ENCODE measurements at places on chromosomes 4 and X.
A peak's percentile ranks its signal among the peaks of the same experiment; 100 is the strongest.

DNA sequence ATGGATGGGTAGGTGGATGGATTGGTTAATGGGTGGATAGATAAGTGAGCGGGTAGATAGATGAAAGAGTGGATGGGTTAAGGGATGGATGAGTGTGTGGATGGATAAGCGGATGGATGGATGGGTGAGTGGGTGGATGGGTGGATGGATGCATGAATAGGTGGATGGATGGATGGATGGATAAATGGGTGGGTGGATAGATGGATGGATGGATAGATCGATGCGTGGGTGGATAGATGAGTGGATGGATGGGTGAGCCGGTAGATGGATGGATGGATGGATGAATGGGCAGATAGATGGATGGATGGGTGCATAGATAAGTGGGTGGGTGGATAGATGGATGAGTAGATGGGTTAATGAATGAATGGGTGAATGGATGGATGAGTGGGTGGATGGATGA, 90.9 kb downstream of the CPZ start:
- no peak for DNase-seq
- H3K27ac ChIP-seq: no peak overlapping the region
- no peaks in the 10 kb centered on the region for H3K36me3 ChIP-seq
- no peaks in the 10 kb centered on the region for H3K4me1 ChIP-seq
- H3K27me3 ChIP-seq: no peaks in the 10 kb centered on the region

GRCh38 chr4:119068529-119068962, 67.1 kb upstream of the MYOZ2 start:
- no peaks in the 10 kb centered on the region for H3K27me3 ChIP-seq
- H3K4me1 ChIP-seq: no peaks in the 10 kb centered on the region
- no peak for DNase-seq
- no peak overlapping the region for H3K4me3 ChIP-seq
- H3K27ac ChIP-seq: no peak overlapping the region
- H3K36me3 ChIP-seq: no peaks in the 10 kb centered on the region

DNA sequence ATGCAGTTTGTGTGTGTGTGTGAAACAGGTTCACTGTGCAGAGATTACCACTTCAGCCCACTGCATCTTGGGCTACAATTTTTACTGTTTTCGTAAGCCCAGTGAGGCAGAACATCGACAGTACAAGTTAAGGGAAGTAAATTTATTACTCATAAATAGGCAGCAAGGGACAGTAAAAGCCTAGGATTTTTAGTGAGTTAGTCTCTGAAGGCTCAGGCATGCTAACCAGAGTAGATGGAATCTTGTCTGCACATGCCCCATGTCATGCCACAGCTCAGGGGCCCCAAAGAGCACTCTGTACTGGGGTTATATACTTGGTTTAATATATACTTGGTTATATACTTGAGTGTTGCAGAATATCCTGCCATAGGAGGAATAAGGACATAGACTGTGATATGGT, 825.7 kb downstream of the TECRL start:
- H3K36me3 ChIP-seq: no peaks in the 10 kb centered on the region
- H3K4me1 ChIP-seq: no peaks in the 10 kb centered on the region
- no peak overlapping the region for H3K4me3 ChIP-seq
- no peak for DNase-seq
- H3K27me3 ChIP-seq: no peaks in the 10 kb centered on the region

DNA sequence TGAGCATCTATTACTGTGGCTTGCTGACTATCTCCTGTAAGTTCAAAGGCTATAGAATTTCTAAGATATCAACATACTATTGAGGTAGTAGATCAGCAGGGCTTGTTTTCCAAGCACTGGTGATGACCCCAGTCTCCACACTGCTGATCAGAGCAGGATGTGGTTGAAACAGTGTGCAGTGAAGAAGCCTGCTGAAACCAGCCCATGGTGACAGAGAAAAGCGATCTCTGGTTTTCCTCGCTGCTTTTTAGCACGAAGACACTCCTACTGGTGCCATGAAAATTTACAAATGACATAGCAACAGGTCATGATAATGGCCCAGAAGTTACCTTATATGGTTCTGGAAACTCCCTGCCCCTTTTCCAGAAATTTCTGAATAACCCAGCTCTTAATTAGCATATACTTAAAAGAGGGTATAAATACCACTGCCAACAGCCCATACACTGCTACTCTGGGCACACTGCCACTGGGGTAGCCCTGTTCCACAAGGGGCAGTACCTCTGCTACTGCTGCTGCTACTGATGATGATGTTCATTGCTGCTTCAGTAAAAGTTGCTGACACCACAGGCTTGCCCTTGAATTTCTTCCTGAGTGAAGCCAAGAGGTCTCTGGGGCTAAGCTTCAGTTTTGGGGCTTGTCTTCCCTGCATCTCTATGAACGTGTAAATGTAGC, 1689.5 kb upstream of the PCDH10 start:
- no peaks in the 10 kb centered on the region for H3K36me3 ChIP-seq
- no peak overlapping the region for H3K27ac ChIP-seq
- DNase-seq: no peak
- H3K4me1 ChIP-seq: no peaks in the 10 kb centered on the region

DNA sequence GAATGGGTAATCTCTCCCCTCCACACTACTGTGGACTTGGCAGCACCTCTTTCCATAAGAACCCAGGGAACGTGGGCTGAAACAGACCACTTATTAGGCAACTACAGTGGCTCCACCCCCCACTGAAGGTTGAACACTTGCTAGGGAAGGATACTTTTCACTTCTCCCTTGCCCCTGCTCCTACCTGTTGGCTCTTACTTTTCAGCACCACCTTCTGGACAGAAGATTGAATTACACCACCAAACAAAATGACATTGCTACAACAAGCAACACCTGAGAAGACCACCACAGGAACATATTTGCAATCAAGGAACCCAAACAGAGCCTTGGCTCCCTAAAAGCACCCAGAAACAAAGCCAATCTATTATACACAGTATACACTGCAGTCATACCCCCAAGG, 132.1 kb upstream of the CXCL13 start:
- H3K27me3 ChIP-seq: no peaks in the 10 kb centered on the region
- H3K4me3 ChIP-seq: no peak overlapping the region
- H3K36me3 ChIP-seq: no peaks in the 10 kb centered on the region
- H3K27ac ChIP-seq: no peak overlapping the region

- H3K27me3 ChIP-seq: no peaks in the 10 kb centered on the region
- no peak overlapping the region for H3K27ac ChIP-seq
- H3K36me3 ChIP-seq: no peaks in the 10 kb centered on the region
- H3K4me1 ChIP-seq: no peaks in the 10 kb centered on the region
Measured at GRCh38 chrX:70754169-70754848, 154.2 kb downstream of the TEX11 start.

DNA sequence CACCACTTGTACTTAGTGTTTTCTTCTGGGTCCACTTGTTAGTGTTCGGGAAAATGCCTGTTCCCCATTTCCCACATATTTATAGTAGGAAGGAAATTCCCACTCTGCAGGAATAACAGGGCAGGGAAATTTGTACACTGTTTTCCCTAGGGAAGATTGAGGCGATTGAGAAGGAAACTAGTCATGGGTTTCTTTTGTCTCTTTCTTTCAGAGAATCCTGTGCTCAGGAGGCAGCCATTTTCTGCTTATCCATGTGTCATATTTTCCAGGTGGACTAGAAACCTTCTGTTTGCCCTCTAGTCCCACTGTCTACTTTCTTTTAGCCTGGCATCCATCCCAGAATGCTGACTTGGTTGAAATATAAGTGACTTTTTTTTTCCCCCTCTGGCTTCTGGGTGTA, 299.1 kb upstream of the ANKRD50 start:
- no peak overlapping the region for H3K4me3 ChIP-seq
- no peaks in the 10 kb centered on the region for H3K27me3 ChIP-seq
- no peak overlapping the region for H3K27ac ChIP-seq
- no peaks in the 10 kb centered on the region for H3K36me3 ChIP-seq
- no peaks in the 10 kb centered on the region for H3K4me1 ChIP-seq

DNA sequence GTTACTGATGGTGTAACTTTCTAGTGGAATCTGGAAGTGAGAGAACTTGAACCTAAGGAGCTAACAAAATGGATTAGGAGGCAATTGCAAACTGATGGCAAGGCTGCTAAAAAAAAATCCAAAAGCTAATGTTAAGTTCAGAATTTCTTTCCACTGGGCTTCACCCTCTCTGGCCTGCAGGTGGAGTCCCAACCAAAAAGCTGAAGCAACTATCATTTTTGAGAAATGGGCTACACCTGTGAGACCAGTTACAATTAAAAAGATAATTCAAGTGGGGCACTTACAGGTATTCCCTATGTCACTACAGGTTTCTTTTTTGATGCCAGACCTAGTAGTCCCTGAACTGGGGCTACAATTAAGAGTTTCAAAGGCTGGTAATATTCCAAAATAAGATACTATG, 142.1 kb upstream of the FTHL17 start:
- no peak overlapping the region for H3K27ac ChIP-seq
- no peak overlapping the region for H3K4me3 ChIP-seq
- no peaks in the 10 kb centered on the region for H3K36me3 ChIP-seq
- no peaks in the 10 kb centered on the region for H3K27me3 ChIP-seq

DNA sequence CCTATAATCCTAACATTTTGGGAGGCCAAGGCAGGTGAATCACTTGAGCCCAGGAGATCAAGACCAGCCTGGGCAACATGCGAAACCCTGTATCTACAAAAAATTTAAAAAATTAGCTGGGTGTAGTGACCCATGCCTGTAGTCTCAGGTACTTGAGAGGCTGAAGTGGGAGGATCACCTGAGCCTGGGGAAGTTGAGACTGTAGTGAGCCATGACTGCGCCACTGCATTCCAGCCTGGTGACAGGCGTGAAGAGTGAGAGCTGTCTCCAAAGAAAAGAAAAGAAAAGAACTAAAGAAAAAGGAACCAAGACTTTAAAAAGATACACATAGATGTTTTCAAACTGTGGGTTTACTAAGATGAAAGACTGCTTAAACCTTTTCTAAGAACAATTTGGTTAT, 129.0 kb downstream of the SPCS3 start:
- DNase-seq: no peak
- H3K4me3 ChIP-seq: no peak overlapping the region
- H3K27me3 ChIP-seq: no peaks in the 10 kb centered on the region
- no peak overlapping the region for H3K27ac ChIP-seq

DNA sequence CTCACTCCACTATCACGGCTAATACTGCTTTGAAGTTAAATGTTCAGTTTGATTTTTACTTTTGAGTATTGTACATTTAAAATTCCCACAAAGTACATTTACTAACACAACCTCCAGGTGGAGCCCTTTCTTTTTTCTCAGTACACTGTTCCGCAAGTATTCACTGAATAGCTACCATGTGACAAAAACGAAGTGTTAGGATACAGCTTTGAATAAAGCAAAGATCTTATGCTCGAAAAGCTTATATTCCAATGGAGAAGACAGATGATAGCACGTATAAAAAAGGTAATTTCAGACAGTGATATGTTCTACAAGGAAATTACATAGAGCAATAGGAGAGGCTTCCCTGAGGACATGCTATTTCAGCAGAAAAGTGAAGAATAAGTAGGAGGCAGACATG, 60.7 kb upstream of the ABCG2 start:
- H3K36me3 ChIP-seq: no peaks in the 10 kb centered on the region
- DNase-seq: peak; percentile 54
- no peak overlapping the region for H3K27ac ChIP-seq
- H3K27me3 ChIP-seq: no peaks in the 10 kb centered on the region

DNA sequence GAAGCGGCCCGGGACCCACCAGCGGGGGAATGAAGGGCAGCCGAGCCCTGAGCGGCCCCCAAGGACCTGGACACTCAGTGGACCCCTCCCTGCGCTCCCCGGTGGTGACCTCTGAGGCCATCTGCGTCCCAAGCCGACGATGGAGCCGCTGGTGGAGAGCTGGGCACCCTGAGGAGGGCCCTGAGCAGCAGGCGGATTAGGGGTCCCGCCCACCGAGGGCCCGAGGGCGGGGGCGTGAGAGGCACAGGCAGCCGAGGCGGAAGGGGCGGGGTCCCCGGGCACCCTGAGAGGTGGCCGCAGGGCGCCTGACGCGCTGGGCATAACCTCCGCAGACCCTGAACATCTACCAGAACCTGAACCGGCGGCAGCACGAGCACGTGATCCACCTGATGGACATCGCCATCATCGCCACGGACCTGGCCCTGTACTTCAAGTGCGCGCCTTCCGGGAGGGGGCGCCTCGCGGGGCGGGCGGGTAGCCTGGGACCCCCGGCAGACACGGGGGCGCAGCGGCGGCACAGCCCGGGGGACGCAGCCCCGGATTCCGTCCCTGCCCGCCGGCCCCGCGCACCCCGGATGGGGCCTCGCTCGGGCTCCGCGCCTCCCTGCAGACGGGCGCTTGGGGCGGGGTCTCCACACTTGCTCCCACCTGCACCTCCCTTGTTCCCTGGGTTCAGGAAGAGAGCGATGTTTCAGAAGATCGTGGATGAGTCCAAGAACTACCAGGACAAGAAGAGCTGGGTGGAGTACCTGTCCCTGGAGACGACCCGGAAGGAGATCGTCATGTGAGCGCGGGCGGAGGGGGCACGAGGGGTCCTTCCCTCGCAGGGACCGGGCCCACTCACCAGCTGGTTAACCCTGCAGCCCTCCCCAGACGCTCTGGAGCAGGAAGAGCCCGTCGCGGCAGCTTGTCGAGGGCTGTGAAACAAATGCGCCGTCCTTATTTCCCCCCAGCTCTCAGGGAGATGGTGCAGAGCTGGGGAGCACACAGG, 10.3 kb downstream of the ATP5ME start:
- no peak for DNase-seq
- H3K27ac ChIP-seq: no peak overlapping the region
- no peak overlapping the region for H3K4me3 ChIP-seq
- H3K4me1 ChIP-seq: no peaks in the 10 kb centered on the region
- peaks cover 5% of the 10 kb centered on the region for H3K27me3 ChIP-seq

GRCh38 chrX:15874672-15875071, 20.1 kb upstream of the AP1S2 start:
- no peak overlapping the region for H3K4me3 ChIP-seq
- no peaks in the 10 kb centered on the region for H3K36me3 ChIP-seq
- no peaks in the 10 kb centered on the region for H3K4me1 ChIP-seq
- H3K27ac ChIP-seq: no peak overlapping the region
- DNase-seq: no peak

DNA sequence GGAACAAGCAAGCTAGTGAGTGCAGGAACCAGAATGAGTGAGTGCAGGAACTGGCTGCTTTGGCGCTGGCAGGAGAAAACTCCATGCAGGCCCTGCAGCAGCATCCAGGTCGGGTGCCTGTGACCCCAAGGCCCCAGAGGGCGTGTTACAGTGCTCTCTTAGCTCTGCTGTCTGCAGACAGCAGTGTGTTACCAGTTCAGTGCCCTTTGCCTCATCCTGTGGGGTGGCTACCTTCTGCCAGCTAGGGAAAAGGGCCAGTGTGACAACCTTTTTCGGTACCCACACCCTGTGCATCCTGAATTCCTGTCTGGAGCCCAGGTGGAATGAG, 202.3 kb upstream of the SMIM31 start:
- DNase-seq: no peak
- no peaks in the 10 kb centered on the region for H3K27me3 ChIP-seq
- H3K4me3 ChIP-seq: no peak overlapping the region
- H3K4me1 ChIP-seq: no peaks in the 10 kb centered on the region
- H3K27ac ChIP-seq: no peak overlapping the region
